T-helper 1 cell treated with Interleukin-12 subunit alpha and Interleukin-12 subunit beta and Interleukin-4 antibody, amounts not matched to agents 30 ng/mL and 1 ng/mL, for 36 hours (primary cell): ENCODE measurements at places on chromosomes 3 and 15. TPM values are rescaled to one million over a fixed set of nuclear protein-coding genes. Genes with fewer than 3 reads are reported as not detected.

Gene SERINC4
- total RNA-seq, result 0.17 and 0.41 TPM in 2 replicates

Gene CYP1A2
- total RNA-seq, result not detected in 2 replicates

Gene A4GNT
- not detected in 2 replicates for total RNA-seq

Gene XXYLT1
- total RNA-seq, result 9.7 and 10.3 TPM in 2 replicates

Gene ULK4
- total RNA-seq, result 9.9 and 10.3 TPM in 2 replicates

Gene HACD3
- 30.4 and 31.4 TPM in 2 replicates for total RNA-seq

Gene ITPKA
- total RNA-seq, result 1.1 and 2.1 TPM in 2 replicates

Gene TMEM212
- total RNA-seq, result not detected in 2 replicates

Gene CTXN2
- total RNA-seq, result not detected in 2 replicates

Gene PXYLP1
- total RNA-seq, result 17.1 and 18.9 TPM in 2 replicates

Gene CD200
- 14.0 and 14.8 TPM in 2 replicates for total RNA-seq

Gene MYRIP
- total RNA-seq, result not detected in 2 replicates

Gene CCR8
- 11.3 and 12.8 TPM in 2 replicates for total RNA-seq
